ENCODE measurements at places on chromosomes 13 and 19.

GRCh38 chr13:104996022-104996421, 1539.4 kb downstream of the EFNB2 start:
- no peak for DNase-seq

- DNase-seq: no peak
These were observed 24.1 kb upstream of the CEACAM20 start for GRCh38 chr19:44553478-44554171.

GRCh38 chr19:5394551-5395505, 54.2 kb upstream of the PTPRS start:
- no peak for DNase-seq

GRCh38 chr13:94309576-94309975, 169.9 kb downstream of the DCT start:
- DNase-seq: no peak

DNA sequence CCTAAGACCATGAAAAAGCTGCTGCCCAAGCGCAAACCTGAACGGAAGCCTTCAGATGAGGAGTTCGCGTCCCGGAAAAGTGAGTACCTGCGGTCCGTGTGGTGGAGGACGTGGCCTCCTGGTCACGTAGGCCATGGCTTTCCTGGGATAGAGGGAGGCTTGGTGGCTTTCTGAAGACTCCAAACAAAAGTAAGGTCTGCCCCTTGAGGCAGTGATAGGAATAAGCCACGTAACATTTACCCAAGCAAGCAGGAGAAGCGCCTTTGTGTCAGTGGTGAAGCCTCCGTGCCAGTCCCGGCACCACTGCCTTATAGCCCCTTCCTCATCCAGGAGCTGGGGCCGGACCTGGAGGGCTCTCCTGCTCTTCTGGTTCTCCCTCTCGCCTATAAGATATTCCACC, 34.3 kb upstream of the TEX29 start:
- no peak for DNase-seq

DNA sequence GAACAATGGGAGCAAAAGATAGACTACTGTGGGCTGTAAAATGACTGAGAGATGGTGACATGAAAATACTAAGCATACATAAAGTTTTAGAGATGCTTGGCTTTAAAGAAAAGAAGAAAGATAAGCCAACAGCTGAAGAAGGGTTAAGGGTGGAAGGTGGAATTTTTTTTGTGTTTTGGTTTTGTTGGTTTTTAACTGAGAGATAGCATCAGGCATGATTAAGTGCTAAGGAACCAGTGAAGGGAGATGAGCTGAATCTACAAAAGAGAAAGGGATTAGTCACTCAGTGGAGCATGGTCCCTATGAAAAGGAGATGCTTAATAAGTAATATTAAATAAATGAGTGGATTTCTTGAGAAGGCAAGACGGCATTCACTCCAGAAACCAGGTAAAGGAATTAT, 12.5 kb upstream of the TBC1D4 start:
- DNase-seq: no peak

DNA sequence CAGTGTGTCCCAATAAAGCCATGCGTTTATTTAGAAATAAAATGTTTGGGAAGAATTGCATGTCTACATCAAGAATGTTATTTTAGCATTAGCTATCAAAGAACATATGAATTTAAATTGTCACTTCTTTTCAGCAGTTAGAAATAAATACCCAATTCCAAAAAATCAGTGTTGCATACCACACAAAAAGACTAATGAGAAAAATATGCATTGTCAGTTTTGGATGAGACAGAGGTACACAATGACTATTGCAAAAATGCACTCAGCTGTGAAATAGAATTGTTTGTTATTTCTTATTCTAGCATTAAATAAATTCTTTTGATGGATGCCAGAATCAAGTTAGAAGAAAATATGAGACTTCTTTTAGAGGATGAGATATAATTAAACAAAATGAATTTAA, 833.9 kb downstream of the SLITRK1 start:
- no peak for DNase-seq

DNA sequence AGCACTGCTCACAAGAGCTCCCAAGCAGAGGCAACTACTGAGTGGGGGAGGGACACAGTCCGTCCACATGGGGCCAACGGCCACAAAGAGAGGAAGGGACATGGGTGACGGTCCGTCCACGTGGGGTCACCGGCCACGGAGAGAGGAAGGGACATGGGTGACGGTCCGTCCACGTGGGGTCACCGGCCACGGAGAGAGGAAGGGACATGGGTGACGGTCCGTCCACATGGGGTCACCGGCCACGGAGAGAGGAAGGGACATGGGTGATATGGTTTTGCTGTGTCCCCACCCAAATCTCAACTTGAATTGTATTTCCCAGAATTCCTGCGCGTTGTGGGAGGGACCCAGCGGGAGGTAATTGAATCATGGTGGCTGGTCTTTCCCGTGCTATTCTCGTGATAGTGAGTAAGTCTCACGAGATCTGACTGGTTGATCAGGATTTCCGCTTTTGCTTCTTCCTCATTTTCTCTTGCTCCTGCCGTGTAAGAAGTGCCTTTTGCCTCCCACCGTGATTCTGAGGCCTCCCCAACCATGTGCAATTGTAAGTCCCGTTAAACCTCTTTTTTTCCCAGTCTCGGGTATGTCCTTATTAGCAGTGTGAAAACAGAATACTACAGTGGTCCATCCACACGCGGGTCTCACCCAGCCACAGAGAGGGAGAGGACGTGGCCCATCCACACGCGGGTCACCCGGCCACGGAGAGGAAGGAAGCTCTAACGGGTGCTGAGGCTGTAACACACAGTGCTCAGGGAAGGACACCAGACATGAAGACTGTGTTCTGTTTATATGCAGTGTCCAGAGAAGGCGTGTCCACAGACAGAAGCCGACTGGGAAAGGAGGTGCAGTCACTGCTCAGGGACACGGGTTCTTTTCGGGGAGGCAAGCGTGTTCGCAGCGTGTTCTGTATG, 48.5 kb downstream of the GAS6 start:
- DNase-seq: no peak

GRCh38 chr19:14393329-14393728, 12.1 kb downstream of the ADGRE5 start:
- DNase-seq: no peak

DNA sequence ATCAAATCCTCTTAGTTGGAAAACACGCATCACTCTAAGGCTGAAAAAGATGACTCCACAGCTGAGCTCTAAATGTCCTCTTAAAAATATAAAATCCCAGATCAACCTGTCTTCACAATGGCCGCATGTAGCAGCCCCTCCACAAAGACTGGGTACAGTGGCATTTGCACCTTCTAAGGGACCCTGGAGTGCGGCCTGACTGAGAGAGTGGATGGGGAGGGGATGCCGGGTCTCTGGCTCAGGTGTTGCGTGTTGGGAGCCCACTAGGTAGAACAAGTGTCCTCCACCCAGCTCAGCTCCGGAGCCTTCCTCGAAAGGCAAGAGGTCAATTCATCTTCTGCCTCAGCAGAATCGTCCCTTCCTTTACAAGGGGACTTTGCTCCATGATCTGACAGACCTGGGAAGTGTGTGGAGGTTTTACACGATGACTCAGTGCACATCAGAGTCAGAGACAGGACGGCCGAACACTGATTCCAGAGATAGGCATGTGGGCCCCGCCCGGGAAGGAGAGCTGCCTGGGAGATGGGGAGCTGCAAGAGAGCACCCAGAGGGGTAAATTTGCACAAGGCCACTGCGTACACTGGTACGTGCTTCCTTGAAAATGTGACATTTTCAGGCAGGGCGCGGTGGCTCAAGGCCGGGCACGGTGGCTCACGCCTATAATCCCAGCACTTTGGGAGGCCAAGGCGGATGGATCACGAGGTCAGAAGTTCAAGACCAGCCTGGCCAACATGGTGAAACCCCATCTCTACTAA, 23.5 kb upstream of the SLC15A1 start:
- peak; percentile 85 for DNase-seq

GRCh38 chr19:36483653-36484052, 5.7 kb downstream of the ZNF566 start:
- no peak for DNase-seq

DNA sequence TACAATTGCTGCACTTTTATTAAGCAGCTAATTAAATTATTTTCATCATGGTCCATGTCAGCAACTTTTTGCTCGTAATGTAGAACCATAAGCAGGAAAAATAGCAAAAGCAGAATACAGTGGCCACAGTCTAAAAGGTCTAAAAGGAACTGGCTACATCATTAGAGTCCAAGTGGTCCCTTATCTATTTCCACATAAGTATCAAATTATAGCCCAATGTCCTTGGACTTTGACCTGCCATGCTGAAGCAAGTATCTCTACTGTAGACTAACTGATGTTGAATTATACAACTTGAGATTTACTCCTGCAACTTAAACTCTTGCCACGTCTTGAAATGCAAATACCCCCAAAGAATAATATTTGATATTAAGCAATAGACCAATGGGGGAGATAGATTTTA, 68.8 kb downstream of the OXGR1 start:
- no peak for DNase-seq

DNA sequence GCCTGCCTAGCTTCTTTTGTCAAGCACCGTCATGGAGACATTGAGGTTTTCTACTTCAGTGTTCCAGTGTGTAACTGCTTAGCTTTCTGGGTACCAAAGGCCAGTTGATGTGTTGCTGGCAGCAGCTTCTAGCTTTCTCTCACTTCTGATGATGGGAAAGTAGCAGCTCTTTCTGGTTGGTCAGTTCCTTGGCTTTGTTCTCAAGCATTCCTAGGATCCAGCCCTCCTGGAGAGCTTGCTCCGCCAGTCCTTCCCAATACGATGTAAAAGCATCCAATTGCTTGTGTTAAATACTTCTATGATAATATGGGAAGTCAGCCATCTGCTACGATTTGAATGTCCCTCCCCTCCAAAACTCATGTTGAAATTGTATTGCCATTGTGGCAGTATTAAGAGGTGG, 182.8 kb downstream of the UGGT2 start:
- DNase-seq: no peak

DNA sequence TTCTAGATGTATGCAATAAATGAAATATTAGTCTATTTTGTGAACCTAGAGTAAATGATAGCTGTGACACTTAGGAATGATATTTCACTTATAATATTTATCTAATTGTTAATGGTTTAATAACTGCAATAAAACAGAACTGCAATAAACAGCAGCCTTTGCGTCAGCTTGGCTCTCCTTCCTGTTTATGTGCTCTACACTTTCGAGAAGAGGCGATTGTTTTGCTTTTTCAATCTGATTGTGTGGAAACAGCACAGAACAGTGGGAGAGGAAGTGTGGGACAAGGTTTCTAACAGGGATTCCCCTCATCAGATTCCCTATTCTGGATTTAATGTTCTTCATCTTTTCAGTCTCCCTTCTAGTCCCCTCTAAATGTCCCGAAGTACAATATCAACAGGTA, 17.3 kb upstream of the TRPC4 start:
- no peak for DNase-seq

DNA sequence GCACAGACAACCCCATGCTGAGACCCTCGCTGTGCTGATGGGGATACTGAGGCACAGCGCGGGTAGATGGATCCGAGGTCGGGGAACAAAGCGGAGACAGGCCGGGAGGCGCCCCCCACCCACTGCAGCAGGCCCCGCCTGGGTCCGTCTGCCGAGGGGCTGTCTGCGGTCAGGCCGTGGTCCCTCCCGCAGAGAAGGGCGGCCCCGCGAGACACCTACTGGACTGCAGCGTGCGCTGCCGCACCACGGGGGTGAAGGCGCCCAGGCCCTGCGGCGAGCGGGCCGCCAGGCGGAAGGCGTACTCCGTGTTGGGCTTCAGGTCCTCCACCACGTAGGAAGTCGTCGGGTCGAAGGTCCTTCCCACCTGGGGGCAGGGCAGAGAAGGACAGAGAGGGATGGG, 101.9 kb downstream of the PTPRS start:
- no peak for DNase-seq

GRCh38 chr19:7489609-7490044, 792 bp upstream of the PEX11G start:
- DNase-seq: peak; percentile 74

DNA sequence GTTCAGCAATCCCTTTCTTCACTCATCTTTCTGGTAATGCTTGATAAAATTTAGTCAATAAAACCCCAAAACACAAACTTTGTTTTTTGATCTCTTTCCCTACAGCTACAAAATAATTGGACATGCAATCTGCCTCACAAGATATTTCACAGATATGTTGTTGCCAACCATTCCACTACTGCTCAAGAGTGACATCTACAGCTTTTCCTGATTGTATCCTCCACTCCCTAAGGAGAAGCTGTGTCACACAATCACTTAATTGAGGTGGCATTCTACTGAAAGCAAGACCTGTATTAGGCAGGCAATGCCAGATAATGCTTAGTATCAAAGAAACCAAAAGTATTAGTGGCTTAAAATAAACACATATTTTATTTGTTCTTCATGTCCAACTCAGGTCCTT, 1646.2 kb upstream of the SPRY2 start:
- no peak for DNase-seq

DNA sequence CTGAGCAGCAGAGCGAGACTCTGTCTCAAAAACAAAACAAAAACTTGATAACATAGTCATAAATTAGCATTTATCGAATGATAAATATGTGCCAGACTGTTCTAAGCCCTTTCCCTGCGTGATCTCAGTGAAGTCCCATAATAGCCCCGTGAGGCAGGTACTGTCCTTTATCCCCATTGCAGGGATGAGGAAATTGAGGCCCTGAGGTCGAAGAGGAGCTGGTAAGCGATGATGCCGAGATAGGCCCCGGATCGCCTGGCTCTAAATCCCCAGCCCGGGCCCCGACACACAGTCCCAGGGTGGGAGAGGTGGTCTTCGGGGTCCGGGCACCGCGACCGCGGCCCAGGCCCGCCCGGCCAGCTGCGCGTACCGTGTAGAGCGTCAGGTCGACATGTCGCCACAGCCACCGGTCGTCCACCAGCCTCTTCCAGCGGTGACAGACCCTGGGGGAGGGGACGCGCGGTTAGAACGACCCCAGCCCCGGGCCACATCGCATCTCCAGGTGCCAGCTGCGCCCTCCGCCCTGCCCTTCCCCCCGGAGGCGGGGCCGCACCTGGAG, 625 bp downstream of the FBXL12 start:
- no peak for DNase-seq

DNA sequence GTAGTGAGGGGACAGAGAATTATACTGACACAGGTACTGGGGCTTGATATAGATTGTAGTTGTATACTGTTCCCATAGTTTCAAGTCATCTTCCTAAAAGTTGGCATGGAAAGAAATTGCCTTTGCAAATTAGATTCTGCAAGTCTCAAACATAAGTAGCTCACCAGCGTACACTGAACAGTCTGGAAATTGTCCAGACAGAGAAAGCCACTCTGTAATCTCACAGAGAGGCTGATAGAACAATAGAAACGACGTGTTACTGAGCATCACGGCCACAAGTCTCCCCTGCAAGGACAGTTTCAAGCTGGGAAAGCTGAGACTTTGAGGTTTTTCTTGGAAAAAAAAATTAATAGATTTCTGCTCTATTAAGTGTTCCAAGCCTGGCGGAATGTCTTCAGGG, 228.6 kb downstream of the DNAJC15 start:
- no peak for DNase-seq

Measured in left colon (tissue), 2 donors.